ENCODE measurements at places on chromosomes 5 and 9.

- DNase-seq, result no peak
Measured at GRCh38 chr5:143359869-143360268, 43.6 kb downstream of the NR3C1 start.

GRCh38 chr9:649128-650074, 192.1 kb upstream of the DMRT1 start:
- no peak for DNase-seq

DNA sequence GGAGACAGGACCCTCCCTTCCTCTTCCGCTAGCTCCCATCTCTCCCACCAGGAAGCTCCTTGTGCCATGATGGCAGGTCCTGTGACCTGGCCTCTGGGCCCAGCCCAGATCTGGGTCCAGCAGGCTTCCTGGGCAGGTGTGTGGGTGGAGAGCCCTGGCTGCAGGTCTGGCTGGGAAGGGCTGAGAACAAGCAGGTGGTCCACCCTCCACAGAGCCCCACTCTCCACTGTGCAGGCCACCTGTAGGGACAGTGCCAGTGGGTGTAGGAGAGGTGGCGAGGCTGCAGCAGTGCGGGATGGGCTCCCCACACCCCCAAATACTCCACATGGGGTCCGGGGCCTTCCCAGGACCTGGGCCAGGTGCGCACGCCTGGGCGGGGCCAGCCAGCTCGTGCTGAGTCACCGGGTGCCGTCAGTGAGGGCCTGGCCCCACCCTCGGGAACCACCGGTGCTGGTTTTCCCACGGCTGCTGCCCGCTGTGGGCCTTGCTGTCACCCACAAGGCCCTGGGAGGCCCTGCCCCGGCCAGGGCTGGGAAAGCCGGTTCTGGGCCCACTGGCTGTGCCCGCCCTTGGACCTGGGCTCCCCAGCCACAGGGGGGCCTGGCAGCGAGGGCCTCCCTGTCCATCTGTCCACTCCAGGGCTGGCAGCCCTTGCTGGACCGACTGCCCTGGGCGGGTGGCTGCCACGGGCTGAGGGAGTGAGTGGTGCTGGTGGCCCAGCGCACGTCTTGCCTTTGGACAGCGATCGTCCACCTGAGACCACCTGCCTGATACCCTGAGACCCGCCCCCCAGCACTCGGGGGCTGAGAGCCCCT, 9.3 kb upstream of the NRARP start:
- no peak for DNase-seq

DNA sequence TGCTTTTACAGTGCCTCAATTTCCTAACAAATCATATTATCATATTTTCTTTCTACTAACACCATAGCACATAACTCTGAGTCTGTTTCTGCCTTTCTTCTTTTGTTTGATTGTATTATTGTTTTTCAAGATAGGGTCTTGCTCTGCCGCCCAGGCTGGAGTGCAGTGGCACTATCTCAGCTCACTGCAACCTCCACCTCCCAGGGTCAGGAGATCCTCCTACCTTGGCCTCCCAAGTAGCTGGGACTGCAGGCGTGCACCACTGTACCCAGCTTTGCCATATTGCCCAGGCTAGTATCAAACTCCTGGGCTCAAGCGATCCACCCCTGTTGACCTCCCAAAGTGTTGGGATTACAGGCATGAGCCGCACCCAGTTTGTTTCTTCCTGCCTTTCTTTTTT, 18.7 kb downstream of the PAIP2 start:
- DNase-seq, result no peak

GRCh38 chr5:97266576-97266975, 83.5 kb upstream of the RIOK2 start:
- DNase-seq, result no peak

GRCh38 chr5:181181650-181182565, 23.1 kb downstream of the TRIM7 start:
- no peak for DNase-seq

GRCh38 chr5:40082313-40082712, 597.4 kb upstream of the PTGER4 start:
- DNase-seq, result no peak

GRCh38 chr5:155275222-155275621, 261.7 kb downstream of the KIF4B start:
- no peak for DNase-seq

- DNase-seq, result no peak
Measured at GRCh38 chr5:102715082-102715807, 39.9 kb upstream of the PAM start.

GRCh38 chr5:177307544-177308363, 3.9 kb downstream of the MXD3 start:
- DNase-seq, result no peak

DNA sequence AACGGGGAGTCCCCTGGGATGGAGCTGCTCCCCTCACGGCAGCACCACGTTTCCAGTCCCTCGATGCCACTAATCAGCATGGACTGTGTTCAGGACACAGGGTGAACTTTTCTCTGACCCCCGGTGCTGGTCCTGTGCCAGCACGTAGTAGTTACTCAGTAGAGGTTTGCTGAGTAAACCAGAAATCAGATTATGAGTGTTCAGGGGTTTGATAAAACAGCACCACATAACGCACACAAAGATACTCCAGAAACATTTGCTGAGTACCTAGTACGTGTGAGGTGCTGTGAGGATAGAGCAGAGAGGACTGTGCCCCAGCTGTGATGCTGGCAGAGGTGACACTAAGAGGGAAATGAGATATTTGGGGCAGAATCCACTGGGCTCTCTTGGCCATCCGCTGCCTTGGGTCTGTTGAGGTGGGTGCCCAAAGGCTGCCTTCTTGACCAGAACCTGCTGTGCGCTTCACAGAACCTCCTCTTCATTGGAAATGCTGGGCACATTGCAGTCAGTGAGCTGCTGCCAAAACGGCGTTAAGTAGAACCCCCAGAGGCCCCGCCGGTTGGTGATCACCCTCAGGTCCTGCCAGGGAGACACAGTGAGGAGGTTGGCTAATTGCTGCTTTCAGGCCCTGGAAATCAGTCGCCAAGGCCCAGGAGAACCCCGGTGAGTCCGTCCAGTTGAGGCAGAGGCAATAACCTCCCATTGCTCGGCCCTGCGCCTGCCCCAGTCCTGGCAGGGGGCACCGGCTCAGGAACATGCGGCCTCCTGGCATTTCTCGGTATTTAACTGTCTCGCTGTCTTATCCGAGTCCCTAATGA, 49.4 kb downstream of the NEURL1B start:
- no peak for DNase-seq

DNA sequence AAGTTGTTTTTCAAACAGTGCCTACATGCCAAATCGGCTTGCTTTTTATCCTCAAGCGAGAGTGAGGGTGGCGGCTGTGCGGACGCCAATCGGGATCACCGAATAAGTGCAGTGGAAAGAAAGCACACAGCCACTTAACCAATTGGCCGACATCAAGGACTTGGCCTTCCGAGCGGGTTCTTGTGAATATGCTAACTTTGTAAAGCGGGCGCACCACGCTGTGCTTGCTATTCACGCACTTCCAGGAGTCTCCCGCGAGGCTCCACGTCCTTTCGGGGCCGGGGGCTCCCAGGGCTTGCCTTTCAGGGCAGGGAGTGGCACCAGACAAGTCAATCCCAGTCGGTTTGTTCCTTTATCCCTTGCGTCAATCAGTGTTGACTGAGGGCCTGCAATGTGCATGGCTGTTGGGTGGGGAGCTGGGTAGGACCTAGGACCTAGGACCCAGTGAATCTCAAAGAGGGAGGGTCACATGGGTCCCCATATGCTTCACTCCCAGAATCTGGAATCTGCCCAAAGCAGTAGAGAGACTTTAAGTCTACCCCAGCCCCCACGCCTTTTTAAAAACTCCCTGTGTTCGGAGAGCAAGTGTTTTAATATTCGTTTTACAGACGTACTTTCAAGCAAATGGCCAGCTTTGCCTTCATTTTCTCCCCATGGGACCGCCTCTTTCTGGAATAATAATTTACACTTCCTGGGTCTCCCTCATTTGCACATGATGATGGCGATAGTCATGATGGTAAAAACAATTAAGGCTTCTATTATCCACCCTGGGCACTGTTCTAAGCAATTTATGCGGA, 2.0 kb upstream of the GCNT4 start:
- DNase-seq, result no peak

- DNase-seq, result no peak
Measured at GRCh38 chr9:17837965-17838364, 259.1 kb downstream of the SH3GL2 start.

DNA sequence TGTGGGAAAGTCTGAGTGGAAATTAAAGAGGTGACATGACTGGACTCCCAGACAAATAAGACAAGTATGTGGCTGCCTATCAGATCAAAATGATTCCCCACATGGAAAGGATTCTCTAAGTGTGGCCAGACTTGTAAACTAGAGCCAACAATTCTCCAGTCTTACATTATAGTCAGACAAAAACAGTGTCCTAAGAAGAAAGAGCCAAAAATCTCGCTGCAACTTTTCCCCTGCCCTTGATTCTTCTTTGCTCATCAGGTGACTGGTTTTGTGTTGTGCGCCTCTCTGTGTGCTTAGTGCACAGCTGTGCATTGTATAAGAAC, 164.2 kb upstream of the TARS1 start:
- no peak for DNase-seq

- DNase-seq, result no peak
Measured at GRCh38 chr5:81601919-81602318, 149.0 kb downstream of the SSBP2 start.

DNA sequence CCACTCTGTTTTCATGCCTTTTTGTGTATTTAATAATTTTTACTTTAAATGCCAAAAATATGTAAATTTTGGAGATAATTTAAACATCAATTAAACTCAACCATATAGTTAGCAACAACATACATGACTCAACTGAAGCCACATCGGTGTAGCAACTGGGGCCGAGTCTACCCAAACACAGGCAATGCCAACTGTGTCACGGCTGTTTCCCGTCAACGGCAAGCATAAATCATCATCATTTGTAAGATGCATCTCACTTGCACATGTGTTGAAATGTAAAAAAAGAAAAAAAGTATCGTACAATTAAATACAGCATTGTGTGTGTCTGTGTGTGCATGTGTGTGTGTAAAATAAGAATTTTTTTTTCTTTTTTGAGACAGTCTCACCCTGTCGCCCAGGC, 160.1 kb upstream of the TAS2R1 start:
- no peak for DNase-seq

DNA sequence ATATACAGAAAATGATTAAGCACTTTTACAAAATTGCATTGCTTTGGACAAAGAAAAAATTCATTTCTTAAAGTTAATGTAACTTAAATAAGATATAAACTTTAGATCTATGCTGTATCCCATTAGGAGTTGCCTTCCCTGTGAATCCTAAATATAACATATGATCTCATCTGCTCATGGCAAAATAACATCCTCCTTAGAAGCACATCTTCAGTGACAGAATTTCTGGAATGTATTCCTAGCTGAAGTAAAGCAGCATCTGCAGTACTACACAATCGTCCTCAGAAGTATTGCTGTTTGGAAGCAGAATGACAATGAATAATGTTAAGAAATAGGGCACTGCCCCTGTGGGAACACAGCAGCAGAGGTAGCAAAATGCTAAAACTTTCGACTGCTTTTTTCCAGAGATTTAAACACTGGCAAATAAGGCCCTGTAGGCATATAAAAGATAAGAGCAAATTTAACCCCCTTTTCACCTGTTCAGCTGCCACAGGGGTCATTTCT, 571.0 kb downstream of the PTPRD start:
- DNase-seq, result no peak

DNA sequence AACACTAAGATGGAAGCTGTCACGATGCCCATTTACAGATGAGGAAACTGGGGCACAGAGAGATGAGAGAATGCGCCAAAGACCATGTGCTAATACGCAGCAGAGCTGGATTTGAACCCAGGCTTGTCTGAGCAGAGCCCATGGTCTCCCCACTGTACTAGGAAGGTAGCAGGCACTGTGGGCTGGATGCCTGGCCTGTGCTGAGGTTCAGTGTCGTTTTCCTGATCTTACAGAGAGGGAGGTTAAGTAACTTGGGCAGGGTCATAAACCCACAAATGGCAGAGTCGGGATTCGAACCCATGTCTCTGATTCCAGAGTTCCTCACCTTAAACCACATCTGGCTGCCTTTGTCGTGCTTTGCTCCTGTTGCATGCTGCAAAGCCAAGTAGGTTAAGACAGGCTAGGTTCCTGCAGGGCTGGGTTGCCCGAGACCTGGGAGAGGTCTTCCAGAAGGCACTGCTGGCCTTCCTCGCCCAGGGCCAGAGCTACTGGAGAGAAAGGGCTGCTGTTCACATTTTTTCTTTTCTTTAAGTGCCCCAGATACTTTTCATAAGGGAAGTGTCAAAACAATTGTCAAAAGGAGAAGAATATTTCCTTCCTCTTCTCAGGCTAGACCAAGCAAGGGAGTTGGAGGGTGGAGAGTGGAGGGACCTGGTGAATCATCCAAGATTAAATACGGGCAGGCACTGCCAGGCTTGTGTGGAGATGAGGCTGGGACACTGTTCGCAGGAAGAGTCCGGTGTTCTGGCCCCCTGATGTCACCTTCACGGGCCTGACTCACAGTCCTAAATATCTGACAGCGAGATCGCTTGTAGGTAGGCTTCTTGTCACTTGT, 3.2 kb downstream of the NEK6 start:
- DNase-seq, result no peak

GRCh38 chr9:33329117-33329563, 38.8 kb downstream of the NFX1 start:
- no peak for DNase-seq

DNA sequence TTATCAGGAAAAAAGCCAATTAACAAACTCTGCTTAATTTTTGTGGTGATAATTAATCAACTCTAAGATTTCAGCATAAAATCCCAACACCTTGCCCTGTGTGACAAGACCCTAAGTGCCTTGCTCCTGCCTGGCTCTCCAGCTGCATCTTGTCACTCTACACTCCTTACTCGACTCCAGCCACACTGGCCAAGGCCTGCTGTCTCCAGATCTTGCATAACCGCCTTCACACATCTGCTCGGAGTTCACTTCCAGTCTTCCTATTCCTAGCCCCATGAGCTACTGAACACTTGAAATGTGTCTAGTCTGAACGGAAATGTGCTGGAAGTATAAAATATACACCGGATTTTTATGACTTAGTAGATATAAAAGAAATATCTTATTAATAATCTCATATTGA, 259.6 kb downstream of the EPB41L4A start:
- DNase-seq, result no peak

GRCh38 chr5:34652914-34653313, 3.2 kb upstream of the RAI14 start:
- no peak for DNase-seq

DNA sequence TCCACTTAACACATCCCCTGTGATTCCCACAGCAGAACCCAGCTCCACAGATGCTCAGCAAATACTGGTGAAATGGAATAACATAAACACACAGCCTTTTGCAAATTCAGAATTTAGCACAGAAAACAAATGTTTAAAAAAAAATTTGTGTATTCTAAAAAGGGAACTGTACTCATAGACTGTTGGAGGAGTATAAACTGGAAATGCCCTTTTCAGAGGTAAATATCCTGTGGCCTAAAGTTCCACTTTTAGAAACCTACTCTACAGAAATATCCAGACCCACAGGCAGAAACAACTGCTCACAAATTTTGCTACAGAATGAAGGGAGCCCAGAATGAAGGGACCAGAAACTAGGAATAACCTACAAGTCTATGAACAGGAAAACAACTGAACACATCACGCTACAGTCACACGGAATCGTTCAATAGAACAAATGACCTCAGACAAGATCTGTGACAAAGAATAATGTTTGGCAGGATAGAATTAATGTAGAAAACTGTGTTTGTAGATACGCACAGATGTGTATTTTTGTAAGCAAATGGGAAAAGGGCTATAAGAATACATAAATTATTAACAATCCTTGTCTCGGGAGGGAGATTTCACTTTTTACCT, 78.5 kb downstream of the SHB start:
- no peak for DNase-seq

GRCh38 chr5:66727630-66728029, 131.4 kb downstream of the MAST4 start:
- no peak for DNase-seq
